ENCODE measurements at places on chromosomes 5 and 9.

DNA sequence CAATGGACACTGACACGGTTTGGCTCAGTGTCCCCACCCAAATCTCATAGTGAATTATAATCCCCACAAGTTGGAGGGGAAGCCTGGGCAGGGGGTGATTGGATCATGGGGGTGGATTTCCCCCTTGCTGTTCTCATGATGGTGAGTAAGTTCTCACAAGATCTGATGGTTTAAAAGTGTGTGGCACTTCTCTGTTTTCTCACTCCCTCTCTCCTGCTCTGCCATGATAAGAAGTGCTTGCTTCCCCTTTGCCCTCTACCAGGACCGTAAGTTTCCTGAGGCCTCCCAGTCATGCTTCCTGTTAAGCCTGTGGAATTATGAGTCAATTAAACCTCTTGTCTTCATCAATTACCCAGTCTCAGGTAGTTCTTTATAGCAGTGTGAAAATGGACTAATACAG is 115.8 kb upstream of the KIF2A start:
- DNase-seq = no peak

GRCh38 chr9:118017607-118018122 is 313.5 kb downstream of the TLR4 start:
- no peak for DNase-seq

DNA sequence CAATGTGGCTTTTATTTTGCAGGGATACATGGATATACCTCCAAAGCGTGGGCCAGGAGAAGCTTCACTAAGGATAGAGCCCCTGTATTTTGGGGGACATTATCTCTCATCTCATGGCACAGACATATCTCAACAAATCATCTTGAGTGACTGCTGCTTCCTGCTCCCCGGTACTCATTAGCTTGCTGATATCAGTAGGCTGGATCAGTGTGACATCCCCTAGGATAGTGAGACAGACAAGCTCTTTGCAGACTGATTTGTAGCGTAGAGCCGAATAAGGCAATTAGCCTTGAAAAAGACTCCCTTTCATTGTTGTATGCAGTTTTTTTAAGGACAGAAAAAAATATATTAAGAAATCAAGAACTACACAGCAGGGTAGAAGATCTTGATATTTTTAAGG is 237.7 kb upstream of the CDH9 start:
- DNase-seq = no peak

DNA sequence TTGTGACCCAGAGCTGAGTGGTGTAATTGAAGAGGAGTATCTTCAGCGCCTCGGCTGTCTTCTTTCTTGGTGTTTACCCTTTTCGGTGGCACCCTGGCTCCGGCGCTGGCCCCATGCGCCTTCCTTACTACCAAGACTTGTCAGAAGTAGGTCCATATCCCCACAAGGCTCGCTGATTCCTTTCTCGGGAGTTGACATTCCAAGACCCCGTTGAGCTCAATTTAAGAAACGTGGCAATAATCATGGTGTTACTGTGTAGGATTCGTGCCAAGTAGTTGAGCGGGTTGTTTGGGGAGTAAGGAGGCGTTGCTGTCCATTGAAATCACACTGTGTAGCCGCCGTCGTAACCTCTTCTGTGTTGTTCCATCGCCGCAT is 795 bp downstream of the NDUFAF2 start:
- DNase-seq = no peak

- no peak for DNase-seq
Measured at GRCh38 chr5:34621277-34622097, 34.6 kb upstream of the RAI14 start.

GRCh38 chr5:132474881-132475496 is 15.6 kb downstream of the IRF1 start:
- no peak for DNase-seq

DNA sequence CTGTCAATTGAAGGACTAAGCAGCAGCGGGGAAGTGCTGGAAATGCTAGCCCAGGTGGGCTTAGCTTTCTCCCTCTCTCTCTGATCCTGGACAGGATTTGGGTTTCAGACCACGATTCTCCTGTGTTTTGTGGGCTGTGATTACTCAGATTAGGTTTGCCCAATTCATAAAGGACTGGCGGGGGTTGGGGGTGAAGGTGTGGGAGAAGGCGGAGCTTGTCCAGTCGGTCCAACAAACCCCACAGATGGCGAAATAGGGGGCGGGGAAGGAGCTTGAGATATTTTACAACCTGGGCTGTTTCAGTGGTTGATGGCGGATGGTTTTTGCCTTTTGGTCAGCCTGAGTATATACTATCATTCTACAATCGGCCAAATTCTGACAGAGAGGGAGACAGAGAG is 35.2 kb downstream of the PCDHAC2 start:
- DNase-seq = no peak

GRCh38 chr9:105930011-105930627 is 235.8 kb downstream of the TMEM38B start:
- DNase-seq = no peak
